ENCODE measurements at places on chromosomes 5 and 9.

DNA sequence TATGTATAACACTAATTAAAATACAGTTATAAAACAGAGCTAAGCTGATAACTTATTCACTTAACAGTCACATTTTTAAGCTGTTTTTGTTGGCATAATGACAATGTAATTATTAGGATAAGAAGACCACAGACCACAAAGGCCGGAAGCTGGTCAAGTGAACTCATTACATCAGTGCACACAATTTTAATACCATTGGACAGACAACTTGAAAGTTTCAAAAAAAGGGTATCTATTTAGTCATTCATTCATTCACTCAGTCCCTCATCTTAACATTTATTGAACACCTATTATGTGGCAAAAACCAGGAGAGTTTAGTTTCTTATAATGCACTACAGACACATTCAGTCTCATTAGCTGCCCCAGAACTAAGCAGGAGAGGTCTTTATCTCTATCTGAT, 11.6 kb downstream of the ERP44 start:
- peak; percentile 4 for DNase-seq

DNA sequence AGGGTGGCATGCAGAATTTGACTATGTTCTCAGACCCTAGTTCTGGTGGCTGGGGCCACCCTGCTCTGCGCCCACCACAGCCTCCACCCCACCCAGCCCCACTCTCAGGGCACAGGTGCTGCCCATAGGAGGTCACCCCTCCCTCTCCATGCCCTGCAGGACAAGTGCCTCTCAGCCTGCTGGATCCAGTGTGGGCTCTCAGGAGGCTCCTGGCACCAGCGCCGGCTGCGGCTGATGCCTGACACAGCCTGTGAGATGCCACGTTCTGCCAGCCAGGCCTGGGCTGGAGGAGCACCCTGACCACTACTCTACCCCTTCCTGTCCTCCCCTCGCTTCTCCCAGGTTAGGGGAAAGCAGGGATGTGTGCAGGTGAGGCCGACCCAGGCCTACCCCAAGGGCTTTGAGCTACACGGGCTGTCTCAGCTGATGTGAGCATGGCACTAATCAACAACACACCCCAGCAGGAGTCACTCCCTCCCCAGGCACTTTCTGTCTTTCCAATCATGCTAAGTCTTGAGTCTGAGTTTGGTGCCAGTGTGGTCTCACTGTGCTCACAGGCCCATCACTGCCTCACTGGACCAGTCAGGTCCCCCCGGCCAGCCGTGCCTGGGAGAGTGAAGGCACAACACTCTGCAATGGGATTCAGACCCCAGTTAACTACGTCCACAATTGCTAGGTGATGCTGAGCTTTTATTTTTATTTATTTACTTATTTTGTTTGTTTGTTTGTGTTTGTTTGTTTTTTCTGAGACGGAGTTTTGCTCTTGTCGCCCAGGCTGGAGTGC, 12.1 kb upstream of the BARX1 start:
- DNase-seq, result no peak

- DNase-seq, result no peak
Measured at GRCh38 chr9:101567725-101568350, 26.9 kb downstream of the PPP3R2 start.

DNA sequence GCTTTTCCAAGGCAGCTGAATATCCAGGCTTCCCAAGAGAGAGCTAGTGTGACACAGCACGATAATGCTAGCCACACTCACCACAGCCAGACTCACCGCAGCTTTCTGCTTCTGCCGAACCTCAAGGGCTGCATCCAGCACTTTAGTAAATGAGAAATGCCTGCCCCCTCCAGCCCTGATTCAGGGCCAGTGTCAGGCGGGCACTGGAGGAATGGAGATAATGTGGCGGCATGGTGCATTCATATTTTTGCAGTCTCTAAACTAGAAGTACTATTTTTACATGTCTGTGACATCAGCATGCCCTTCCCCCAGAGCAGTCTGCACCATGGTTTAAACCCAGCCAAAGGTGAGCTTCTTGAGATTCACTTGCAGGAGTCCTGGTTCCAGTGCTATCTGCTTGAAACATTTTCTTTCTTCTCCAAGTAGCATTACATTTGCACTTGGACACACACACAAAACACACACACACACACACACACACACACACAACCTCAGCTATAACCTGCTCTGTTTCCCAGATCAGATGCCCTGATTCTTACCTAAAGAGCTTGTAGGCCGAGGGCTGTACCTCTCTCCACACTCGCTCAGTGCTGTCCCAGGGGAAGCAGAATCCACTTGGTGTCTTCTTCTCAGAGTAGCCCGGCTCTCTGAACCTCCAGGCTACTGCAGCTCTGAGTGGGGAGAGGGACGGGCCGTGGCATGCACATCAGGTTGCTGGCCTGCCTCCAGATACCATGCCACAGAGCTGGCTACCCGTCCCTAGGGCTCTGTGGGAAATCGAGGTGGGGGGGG, at the start of gene FGF1:
Gene FGF1, minus strand, starts transcription at position 673 of the 792 bp plus-strand sequence. CDS start 71,963 bp downstream, outside the sequence.
- no peak for DNase-seq

- DNase-seq, result no peak
Measured at GRCh38 chr9:125972012-125972729, 225.0 kb downstream of the PBX3 start.

GRCh38 chr5:252546-252945, 18.9 kb upstream of the PDCD6 start:
- no peak for DNase-seq

DNA sequence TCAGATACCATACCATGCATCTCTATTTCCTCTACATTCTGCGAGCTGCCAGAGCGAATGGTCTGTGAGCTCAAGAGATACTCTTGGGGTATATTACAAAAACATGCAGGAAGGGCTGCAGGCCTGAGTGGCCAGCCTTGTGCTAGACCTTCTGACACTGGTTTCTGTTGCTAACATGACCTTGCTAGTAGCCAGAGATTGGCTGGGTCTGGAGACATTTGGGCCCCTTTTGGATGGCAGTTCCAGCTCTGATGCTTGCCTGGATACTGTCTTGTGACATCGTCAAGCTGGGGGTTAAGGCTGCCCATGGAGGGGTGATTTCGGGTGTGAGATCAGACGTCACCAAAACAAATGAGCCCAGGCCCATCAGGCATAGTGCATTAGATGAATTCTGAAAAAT, 56.1 kb upstream of the FSTL4 start:
- no peak for DNase-seq

DNA sequence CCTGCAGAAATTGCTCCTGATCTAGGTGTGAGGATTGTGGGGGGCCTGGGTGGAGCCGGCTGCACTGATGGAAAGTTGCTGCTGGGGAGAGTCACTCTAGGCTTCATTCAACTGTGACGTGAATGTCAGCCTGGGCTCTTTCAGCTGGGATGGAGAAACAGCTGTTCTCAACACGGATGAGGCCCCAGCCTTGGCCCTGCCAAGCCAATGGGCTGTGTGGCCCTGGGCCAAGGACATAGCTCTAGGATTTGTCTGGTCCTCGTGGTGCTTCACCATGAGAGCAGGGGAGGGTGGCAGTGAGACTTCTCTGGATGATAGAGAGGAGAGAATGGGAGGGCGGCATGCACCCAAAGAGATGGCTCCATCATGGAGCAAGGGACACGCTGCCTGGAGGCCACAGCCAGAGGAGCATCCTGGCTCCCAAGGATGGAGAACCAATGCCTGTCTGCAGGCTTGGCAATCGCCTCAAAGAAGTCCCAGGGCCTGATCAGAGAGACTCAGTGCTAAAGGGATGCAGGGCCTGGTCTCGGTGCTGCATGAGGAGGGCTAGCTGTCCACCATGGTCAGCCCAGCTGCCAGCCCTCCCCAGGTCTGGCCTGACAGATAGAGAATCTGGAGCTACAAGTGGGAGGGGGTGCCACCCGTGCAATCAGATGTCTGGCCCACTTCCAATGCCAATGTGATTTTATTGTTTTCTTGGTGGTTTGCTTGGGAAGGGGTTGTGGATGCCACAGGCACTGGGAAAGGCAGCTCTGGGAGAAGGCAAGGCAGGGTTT, 141.0 kb downstream of the GADD45G start:
- DNase-seq, result no peak

- DNase-seq, result no peak
Measured at GRCh38 chr9:111149018-111149759, 110.9 kb upstream of the LPAR1 start.

DNA sequence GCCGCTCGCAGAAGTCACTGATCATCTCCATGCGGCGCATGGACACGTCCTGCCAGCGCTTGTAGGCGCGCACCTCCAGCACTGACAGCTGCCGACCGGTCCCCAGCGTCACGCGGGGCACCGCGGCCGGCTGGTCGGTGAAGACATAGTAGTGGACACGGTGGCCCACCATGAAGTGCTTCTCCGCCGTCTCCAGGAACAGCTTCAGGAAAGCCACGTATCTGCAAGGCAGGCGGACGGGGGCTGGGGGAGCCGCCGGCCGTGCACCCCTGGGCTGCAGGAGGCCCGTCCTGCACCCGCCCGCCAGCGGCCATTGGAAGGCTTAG, 18.9 kb downstream of the ABO start:
- DNase-seq, result no peak

DNA sequence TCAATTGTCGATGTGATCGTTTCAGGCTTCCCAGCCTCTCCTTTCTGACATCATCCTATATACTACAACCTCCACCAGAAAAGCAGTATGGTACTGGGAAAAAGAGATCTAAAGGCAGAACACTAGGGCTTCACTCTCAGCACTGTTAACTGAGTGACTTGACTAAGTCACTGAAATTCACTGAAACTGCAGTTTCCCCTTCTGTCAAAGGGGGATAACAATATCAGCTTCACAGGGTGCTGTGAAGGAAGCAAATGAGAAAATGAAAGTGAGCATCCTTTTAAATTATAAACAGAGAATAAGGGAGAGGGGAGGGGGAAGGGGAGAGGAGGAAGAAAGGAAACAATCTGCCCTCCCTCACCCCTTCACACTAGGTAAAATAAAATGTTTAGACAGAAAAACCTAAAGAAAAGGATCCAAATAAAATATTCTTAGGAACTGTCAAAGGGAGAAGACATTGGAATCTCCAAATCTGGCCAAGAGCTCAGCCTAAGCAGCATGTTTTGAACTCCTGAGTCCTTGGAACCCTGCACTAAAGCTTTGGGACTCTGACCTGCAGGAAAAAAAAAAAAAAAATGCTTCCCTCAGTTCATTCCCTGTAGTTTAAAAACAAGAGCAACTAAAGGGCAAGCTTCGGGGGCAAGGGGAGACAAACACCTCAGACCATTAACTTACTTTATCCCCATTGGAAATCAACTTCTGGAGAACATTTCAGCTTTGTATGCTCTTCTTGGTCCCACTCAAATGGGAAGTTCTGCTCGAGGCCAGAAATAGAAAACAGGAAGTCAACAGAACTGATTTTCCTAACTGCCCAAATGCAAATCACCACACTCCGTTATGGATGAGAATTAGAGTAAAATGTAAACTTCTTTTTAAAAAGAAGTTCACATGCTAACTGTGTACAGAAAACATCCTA, 178.3 kb downstream of the DEPDC1B start:
- no peak for DNase-seq

DNA sequence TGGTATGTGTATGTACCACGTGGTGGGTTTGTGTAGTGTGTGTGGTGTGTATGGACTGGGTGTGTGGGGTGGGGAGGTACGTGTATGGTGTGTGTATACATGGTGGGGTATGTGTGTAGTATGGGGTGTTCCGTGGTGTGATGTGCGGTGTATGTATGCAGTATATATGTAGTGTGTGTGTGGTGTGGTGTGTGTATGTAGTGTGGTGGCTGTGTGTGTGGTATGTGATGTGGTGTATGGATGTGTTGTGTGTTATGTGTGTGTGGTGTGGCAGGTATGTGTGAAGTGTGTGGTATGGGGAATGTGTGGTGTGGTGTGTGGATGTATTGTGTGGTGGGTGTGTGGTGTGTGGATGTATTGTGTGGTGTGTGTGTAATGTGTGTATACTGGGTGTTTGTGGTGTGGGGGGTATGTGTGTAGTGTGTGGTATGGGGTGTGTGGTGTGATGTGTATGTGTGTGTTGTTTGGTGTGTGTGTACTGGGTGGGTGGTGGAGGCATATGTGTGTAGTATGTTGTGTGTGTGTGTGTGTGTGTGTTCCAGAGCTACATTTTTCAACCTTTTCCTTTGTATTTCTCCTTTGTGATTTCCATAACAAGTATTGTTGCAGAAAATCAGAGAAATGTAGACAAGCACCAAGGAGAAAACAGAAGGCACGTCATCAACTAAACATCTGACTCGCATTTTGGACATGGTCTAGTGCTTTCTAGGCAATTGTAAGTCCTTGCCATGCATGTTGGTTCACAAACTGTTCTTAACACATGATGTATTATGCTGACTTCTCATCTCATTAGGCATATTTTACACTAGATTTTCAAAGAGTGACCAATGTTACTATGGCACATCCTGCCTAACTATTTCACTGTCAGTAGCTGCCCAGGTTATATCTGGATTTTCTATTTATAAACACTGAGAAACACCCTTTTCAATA, 13.2 kb downstream of the SEMA4D start:
- no peak for DNase-seq

GRCh38 chr5:77258652-77259051, 48.2 kb downstream of the PDE8B start:
- DNase-seq, result no peak

GRCh38 chr9:22158927-22159346, 149.8 kb upstream of the CDKN2B start:
- no peak for DNase-seq

DNA sequence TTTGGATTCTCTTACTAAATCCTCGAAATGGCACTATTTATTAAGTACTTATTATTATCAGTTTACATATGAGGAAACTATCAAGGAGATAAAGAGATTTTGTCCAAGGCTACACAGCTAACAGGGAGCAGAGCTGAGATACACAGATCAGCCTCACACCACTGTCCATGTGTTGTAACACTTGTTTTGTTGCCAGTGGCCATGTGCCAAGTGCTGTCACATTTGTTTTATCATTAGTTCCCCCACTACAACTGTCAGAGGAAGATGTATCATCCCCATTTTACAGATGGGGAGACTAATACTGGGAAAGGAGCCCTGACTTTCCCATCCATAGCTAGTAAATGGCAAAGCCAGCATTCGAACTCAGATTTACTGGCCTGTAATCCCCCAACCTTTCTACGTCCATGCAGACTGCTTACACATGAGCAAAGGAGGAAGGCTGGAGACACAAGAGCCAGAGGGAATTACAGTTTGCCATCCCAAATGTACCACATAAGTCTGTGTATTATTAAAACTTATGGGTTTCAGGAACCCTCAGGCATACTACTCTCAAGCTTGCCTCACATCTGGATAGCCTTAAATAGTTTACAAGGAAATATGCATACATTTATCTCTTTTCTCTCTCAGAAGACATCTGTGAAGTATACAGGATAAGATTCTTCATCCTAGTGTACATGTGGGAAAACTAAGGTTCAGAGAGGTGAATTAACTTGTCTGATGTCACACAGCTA, 25.1 kb downstream of the PAPPA start:
- DNase-seq, result no peak

DNA sequence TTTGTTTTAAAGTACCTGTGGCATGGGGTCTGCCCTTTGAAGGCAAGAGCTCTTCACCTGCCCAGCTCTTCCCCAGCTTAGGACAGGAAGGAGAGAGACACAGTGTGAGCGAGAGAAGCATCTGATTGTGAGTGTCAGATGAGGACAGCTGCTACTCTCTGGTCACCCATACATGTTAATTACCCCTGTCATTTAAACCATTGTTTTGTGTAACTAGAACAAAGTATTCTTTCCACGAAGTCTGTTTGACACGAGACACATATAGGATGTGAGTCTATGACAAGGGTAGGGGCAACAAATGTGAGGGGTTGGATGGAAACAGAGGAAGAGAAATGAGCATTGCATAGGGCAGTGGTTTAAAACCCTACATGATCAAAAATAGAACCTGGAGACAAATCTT, 3.0 kb upstream of the CD274 start:
- no peak for DNase-seq

- no peak for DNase-seq
Measured at GRCh38 chr5:154721481-154722058, 33.6 kb upstream of the LARP1 start.

All from central memory CD4-positive, alpha-beta T cell (primary cell).